ENCODE measurements at places on chromosomes 5 and 9. TPM values are rescaled to one million over a fixed set of nuclear protein-coding genes. Genes with fewer than 3 reads are reported as not detected.

PFN3 gene
- not detected for total RNA-seq

DNA sequence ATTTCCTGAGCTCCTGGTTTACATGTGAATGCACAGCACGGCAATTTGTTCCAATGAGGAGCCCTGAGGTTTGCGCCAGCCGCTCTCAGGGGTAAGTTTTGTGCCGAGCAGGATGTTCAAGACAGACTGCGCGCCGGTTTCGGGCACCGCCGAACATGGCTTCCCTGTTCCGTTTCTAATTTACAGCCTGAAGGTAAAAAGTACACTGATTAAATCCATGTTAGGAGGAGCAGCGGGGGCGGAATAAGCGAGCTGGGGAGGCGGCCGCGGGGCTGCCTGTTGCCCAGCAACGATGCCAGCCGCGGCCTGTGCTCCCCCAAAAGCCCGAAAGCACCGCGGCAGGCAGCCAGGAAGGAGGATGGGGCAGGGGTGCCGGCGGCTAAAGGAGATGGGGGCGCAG lies 6.4 kb downstream of the SOWAHA start:
- DNase-seq, result no peak

GRCh38 chr9:5557606-5558587 lies 47.6 kb downstream of the PDCD1LG2 start:
- DNase-seq, result no peak

- DNase-seq, result no peak
Measured at GRCh38 chr5:3007577-3007976, 256.1 kb upstream of the IRX2 start.

- peak; percentile 68 for DNase-seq
Measured at GRCh38 chr5:179255527-179256327, 89.5 kb downstream of the ADAMTS2 start.

DNA sequence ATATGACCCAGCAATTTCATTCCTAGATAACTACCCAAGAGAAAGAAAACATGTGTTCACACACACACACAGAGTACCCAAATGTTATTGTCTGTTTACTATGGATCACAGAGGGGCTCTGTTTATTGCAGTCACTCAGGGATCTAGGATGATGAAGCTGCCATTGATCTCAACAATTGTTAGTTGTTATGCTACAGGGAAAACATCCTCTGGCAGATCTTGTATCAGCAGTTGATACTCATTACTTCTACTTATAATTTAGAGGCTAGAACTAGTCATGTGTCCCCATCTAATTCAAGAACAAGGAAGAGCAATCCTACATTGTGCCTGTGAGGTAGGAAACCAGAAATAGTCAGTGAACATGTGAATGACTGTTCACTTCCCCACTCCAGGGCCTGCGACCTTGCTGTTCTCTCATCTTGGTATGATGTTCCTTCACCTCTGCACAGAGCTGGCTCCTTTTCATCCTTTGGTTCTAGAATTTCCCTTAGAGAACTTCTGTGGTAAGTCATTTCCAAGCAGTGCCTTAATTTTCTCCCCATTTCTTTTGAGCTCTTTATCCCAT lies 30.3 kb downstream of the NMUR2 start:
- no peak for DNase-seq

Data from cardiac septum (tissue), 1 donor.